ENCODE measurements at places on chromosomes 13 and 19.

GRCh38 chr19:47350630-47351029 is 1.5 kb downstream of the DHX34 start:
- no peak for DNase-seq

GRCh38 chr19:41479757-41480191 is 36.8 kb downstream of the ERICH4 start:
- DNase-seq: no peak

- no peak for DNase-seq
These were observed 463.0 kb downstream of the TSHZ3 start for GRCh38 chr19:30886222-30886621.

DNA sequence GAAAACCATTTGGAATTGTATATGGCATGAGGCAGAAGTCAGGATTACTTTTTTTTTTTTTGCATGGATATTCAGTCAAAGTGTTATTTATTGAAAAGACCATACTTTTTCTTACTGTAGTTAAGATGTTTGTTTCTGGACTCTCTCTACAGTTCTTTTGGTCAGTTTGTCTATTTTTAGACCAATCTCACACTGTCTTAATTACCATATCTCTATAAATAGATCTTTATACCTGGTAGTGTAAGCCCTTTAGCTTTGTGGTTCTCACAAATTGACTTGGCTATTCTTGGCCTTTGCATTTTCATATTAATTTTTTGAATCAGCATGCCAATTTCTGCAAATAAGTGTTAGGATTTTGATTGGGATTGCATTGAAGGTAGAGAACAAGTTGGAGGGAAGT is 96.8 kb downstream of the MAB21L1 start:
- no peak for DNase-seq

DNA sequence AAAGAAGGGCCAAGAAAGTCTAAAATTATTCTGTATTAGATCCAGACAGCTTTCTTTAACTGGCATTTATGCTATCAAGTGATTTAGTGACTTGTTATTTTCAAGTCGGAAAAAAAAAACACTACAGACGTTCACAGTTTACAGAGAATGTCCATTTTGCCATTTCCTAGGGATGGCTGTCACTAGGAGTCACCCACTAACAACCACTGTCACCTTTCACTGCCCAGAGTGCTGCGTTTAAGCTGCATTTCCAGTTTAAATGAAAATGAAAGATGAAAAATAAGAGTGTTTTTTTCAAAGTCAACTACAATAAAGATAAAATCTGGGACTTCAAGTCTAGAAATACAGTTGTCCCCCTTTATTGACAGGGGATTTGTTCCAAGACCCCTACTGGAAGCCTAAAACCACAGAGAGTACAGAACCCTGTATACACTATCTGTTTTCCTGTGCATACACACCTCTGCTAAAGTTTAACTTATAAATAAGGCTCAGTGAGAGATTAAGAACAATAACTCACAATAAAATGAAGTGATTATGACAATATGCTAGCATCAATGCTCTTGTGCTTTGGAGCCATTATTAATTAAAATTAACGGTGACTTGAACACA is 112.5 kb downstream of the SACS start:
- DNase-seq: no peak

DNA sequence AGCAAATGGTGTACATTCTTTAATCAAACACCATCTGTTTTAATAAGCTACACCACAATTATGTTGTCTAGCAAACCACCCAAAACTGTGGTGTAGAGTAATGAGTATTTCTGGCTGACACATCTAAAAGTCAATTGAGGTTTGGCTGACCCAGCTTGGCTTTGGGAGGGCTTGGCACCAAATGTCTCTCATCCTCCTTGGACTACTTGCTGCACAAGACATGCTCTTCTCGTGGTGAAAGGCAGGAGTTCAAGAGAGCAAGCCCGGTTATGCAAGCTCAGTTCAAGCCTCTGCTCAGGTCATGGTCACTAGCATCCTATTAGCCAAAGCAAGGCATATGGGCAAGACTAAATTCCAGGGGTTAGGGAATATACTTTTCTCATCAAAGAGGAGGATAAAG is 37.1 kb downstream of the LACC1 start:
- no peak for DNase-seq

- no peak for DNase-seq
These were observed 303.1 kb downstream of the PCDH9 start for GRCh38 chr13:66926851-66927524.
